ENCODE measurements at places on chromosomes 12 and 14. TPM values are rescaled to one million over a fixed set of nuclear protein-coding genes. Genes with fewer than 3 reads are reported as not detected.

- no peak for DNase-seq
Measured at GRCh38 chr12:615620-616019, 47.6 kb downstream of the NINJ2 start.

DNA sequence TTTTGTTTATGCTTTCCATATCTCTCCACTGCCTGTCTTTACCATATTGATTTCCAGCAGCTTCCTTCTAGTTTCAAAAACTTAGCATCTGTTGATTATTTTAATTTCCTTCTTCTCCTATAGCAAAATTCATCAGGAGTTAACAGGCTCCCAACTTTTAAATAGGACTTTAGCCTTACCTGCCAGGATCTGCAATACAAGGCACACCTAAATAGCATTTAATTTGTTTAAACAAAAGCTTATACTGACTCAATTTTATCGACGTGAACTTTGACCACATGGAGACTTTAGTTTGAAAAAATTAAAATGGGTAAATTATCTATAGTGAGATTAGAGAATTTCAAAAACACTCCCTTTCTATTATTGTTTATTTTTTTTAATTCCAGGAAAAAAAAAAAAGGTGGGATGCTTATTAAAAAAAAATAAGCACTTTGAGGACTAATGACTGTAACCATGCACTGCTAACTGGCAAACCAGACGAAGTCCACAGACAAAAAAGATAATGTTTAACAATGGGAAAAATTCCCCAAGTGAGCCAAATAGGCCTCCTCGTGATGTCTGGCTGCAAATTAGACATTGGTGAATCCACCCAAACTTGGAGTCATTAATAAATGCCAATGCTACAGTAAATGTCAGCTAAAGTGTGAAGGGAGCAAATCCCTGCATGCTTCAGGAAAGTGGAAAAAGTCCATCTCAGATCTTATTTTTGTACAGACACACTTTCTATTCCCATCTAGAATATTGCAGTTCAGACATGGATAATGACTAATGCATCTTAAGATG, 40.7 kb downstream of the RMST start:
- DNase-seq: no peak

GRCh38 chr12:122021193-122021821, 377 bp upstream of the BCL7A start:
- DNase-seq: no peak

- DNase-seq: peak; percentile 24
Measured at GRCh38 chr12:98594050-98594835, 757 bp downstream of the SLC25A3 start.

DNA sequence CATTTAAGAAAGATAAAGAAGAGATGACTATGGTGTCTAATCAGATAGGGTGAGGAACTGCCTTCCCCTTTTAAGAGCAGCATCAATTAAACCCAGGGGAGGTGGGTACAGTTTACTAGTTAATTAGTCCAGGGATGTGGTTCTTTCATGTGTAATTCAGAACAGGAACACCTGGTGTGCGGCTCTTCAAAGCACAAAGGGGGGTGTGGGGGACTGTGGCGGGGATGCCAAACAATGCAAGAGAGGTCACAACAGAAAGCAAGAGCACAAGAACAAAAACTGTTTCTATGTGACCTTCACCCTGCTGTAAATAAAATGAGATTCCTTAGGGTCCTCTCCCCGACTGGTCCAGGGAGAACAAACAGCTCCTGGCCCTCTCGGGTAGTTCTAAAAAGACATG, 183.9 kb upstream of the SOX5 start:
- DNase-seq: peak; percentile 96

The RIPK3 gene
- total RNA-seq: 1.5 TPM

DNA sequence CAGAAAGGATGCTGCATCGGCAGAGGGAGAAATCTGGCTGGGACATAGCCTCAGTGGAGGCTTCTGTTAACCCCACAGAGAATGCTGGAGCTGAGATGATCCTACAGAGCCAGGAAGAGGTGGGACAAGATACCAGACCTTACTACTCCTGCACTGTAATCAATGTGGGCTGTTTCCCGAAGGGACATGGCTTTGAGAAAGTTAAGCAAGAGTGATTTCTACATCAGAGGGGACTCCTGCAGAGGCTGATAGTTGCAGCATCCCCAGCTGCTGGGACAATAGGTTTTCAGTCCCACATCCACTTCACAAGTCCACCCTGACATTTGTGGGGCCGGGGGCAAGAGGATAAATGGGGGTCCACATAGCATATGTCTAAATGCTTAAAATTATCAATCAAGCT, 22.5 kb upstream of the CMKLR1 start:
- DNase-seq: no peak

DNA sequence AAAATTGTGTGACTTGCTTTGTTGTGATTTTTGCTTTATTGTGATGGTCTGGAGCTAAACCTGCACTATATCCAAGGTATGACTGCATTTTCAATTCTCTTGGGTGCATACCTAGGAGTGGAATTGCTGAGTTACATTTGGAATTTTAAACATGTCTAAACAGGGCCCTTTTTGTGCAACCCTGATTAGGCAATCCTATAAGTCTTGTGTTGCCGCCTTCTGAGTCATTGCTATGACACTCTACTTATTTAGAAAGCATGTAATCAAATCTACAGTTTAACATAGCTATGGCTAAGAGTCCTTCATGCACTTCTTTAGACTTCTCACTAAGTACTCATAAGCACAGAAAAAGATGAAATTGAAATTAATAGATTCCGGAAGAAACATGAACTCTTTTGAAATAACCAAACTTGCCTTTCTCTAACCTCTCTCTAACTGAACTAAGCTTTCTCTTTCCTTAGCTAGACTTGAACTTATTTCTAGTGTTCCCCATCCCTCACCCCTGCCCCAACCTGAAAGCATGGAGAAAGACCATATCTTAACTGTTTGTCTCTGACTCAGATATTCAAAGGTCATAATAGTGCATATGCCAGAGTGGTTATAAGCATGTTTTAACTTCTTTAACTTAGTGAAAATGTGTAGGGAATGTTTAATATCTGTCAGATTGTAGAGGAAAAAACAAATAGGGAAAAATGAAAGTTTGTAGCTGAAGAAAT, 203.0 kb downstream of the SNAPC1 start:
- no peak for DNase-seq

The BCL11B gene
- total RNA-seq: 0.05 TPM

The STAT6 gene
- total RNA-seq: 44.2 TPM

DNA sequence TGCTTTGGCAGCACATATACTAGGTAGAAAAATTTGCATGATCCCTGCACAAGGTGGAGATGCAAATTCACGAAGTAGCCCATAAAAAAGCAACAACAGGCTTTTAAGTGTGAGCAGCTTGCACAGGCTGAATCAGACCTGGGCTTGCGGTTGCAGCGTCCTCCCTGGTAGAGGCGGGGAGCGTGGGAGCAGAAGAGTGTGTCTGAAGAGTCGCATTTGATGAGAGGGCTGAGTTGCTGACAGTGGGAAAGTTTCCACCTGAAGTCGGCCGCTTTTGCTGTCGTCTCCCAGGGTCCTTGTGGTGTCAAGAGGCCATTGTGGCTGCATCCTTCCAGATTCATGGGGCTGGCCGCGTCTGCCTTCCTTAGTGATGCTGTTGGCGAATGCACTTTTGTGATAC, 6.2 kb downstream of the AACS start:
- no peak for DNase-seq

DNA sequence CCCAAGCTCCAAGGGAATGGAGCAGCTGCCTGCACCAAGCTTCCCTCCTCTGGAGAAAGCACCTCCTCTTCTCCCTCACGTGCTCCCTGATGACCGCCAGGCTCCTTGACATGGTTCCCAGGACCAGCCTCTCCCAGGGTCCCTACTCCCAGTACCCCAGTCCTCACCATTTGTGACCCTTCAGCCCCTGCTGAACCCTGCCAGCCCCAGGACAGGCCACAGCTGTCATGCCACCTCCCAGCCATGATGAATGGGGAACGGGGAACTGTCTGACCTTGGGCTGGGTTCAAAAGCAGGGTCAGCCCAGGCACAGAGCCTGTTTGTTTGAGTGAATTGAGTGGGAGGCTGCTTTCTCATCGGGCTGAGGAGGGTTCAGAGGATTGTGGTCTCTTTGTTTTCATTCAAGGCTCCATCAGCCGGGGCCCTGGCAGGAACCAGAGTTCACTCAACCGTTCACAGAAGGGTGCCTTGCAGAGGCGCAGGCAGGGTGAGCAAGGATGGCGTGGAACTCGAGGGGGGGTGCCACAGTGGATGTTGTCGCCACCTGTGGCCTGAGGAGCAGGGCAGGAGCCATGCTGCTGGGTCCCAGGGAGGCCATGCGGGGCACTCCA, 344.5 kb upstream of the SFSWAP start:
- no peak for DNase-seq

- DNase-seq: no peak
Measured at GRCh38 chr12:54423816-54424150, 4.7 kb upstream of the ITGA5 start.

The TTC6 gene
- total RNA-seq: 19.4 TPM

DNA sequence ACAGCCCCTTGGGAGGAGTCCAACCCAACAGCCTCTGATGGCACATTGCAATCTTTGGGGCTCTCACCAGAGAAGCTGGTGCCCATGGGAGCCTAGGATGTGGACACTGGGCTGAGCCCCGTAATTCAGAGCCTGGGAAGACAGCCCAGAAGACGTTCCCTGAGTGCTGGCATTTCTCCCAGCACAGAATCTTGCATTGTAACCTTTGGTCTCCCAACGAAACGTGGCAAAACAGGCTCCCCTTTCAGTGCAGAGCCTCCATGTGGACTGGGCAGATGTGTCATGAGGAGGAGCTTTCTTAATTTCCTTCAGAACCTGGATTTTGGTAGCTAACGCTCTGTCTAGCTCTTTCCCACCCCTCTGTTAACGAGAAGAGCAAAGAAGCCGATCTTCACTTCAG, 26.3 kb downstream of the BATF start:
- no peak for DNase-seq

GRCh38 chr12:107992870-107993451, 136.1 kb upstream of the WSCD2 start:
- DNase-seq: peak; percentile 66

- no peak for DNase-seq
Measured at GRCh38 chr12:78473136-78473535, 391.4 kb upstream of the SYT1 start.

DNA sequence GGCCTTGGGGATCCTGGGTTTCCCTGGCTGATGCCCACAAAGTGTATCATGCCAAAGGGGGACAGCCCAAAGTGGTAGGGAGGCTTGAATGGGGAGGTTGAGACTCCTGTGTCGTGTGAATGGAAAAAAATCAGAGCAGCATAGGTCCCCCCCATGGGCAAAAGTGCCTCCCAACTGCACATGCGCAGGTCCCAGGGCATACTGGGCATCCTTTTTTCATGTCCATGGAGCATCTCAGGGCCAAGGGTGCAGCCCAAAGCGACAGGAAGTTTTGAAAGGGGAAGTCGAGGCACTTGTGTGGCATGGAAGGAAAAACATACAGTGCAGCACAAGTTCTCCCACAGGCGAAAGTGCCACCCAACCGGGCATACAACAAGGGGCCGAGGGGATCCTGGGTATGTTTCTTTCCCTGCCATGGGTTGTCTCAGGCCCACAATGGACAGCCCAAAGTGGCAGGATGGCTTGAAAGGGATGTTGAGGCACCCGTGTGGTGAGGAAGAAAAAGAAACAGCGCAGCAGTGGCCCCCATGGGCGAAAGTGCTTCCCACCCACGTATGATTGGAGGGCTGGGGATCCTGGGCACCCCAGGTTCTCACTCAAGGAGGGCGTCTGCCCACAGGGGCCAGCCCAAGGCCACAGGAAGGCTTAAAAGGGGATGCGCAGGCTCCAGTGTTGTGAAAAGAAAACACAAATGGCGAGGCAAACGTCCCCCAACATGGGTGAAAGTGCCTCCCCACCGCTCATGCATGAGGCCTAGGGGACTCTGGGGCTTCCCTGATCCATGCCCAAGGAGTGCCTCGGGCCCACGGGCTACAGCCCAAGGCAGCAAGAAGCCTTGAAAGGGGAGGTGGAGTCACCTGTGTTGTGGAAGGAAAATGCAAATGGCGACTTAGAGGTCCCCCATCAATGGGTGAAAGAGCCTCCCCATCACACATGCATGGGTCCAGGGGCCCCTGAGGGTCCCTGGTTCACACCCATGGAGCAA, 573.7 kb downstream of the ALG10 start:
- DNase-seq: no peak

- DNase-seq: no peak
Measured at GRCh38 chr14:61542848-61543790, 152.2 kb upstream of the HIF1A start.

The FOXM1 gene
- 222 TPM for total RNA-seq

GRCh38 chr12:47111392-47111778, 31.6 kb upstream of the AMIGO2 start:
- DNase-seq: no peak

GRCh38 chr12:31218203-31219025, 107.5 kb downstream of the SINHCAF start:
- DNase-seq: no peak

The HVCN1 gene
- total RNA-seq: not detected

The SDR9C7 gene
- total RNA-seq: not detected

DNA sequence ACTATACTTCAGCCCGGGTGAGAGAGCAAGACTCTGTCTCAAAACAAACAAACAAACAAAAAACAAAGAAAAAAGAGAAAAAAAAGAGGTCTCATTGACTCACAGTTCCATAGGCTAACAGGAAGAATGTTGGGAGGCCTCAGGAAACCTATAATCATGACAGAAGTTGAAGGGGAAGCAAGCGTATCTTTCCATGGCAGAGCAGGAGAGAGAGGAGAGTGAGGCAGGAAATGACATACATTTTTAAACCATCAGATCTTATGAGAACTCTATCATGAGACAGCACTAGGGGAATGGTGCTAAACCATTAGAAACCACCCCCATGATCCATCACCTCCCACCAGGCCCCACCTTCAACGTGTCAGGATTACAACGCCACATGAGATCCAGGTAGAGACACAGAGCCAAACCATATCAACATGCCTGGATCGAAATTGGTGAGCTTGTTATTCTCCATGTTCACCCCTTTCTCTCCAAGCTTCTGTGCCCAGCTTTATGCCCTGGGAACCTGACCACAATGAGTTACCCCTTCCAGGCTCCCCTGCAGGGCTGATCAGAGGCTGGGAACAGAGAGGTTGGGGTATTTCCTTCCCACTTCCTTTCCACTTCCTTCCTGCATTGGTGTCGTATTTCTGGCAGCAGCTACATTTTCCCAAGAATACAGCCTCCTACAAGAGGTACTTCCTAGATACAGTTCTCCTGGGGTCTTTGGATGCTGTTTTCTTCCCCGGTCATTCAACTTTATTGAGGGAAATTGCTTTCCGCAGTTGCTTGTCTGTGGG, 219.3 kb upstream of the FLRT2 start:
- no peak for DNase-seq

Data from Caco-2 (cell line).